ENCODE measurements at places on chromosomes 12 and 14.

GRCh38 chr14:81582420-81582819 lies 48.8 kb upstream of the SEL1L start:
- no peak for DNase-seq

DNA sequence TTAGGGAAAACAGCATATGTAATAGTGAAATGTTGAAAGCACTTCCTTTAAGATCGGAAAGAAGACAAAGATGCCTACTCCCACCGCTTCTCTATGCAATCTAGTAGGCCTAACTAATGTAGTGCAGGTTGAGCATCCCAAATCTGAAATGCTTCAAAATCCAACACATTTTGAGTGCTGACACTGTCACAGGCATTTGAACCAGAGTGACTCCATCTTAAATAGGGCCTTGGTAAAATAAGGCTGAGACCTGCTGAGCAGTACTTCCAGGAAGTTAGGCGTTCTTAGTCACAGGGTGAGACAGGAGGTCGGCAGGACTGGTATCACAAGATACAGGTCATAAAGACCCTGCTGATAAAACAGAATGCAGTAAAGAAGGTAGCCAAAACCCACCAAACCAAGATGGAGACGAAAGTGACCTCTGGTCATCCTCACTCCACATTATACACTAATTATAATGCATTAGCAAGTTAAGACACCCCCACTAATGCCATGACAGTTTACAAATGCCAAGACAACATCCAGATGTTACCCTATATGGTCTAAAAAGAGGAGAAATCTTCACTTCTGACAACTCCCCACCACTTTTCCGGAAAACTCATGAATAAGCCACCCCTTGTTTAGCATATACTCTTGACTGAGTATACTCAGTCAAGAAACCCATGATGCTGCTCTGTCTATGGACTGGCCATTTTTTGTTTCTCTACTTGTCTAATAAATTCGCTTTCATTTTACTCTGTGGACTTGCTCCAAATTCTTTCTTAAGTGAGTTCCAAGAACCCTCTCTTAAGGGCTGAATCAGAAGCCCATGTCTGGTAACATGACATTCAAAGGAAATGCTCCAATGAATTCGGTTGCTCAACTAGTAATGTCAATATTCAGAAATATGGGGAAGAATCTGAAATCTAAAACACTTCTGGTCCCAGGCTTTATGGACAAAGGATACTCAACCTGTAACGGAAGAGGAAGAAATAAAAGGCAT lies 47.1 kb upstream of the MTERF2 start:
- no peak for DNase-seq

DNA sequence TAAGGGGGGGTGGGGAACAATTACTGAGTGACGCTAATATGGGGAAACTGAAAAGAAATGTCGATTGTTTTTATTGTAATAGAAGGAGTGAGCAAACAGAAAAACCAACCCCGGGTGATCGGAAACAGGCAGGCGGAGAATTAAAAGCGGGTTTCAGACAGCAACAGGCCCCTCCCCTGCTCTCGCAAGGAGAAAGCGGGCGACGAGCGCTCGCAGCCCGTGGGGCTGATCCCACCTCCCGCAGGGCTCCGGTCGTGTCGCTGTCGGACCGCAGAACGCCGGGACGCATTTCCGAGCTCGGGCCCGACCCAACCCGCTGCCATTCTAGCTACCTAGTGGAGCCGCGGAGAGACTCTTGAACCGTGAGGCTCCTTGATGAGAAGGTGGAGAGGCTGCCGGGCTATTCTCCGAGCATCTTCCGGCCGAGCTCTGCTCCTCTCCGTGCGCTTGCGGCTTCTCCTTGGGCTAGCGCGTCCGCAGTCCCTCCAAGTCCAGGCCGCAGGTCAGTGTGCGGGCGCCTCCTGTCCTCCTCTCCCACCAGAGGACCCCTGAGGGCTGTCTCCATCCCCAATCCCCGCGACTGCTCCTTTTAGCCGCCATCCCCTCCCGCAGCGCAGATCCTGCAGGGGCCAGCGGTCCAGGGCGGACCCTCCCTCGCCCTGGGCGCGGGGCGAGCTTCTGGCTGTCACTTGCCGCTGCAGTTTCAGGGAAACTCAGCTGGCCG lies 4.1 kb upstream of the PAX9 start:
- DNase-seq: no peak

- no peak for DNase-seq
Measured at GRCh38 chr14:33691907-33692306, 259.0 kb downstream of the EGLN3 start.

- DNase-seq: no peak
Measured at GRCh38 chr14:68293404-68293803, 473.8 kb downstream of the RAD51B start.

DNA sequence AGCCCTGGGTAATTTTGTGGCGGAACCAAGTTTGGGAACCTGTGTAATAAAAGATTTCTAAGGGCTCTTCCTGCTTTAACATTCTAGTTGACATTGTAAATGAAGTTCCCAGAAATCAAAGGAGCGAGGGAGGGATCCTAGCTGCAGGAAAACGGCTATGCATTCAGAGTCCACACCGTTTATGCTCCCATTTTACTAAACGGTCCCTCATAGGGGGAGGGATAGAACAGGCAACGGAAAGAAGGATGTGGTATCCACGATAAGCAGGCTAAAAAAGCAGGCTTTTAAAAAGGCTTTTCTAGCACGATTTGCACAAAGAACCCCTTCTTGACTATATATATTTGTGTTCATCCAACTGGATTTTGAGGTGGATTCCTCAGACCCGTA lies 559 bp downstream of the SYNJ2BP start:
- no peak for DNase-seq

GRCh38 chr12:57893431-57894353 lies 47.2 kb upstream of the CTDSP2 start:
- no peak for DNase-seq

DNA sequence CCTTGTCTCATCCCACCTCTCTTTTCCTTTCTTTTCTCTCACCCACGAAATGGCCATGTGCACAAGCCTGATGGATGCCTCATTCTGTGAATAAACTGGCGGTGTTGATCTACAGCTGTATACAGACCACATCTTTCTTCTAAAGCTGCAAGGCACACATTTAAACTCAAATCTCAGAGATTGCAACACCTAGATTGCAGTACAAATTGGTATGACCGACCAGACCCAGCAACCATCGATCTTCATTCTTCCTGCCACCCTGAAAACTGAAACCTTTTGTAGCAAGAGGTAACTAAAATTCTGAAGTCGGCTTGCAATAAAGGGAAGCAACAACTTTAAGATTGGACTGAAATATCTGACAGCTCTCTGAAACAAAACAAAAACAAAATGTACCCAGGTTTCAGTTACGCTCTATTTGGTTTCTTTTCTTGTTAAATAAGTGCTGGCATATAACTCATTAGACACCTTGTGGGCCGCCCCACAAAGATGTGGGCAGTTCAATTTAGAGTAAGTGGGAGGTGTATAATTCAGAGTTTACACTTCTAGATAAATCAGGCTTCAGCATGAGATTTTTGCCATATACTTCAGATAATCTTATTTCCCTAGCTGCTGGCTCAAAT lies 390.0 kb upstream of the NOVA1 start:
- no peak for DNase-seq

- DNase-seq: no peak
Measured at GRCh38 chr12:86669010-86669409, 412.8 kb upstream of the MGAT4C start.

- no peak for DNase-seq
Measured at GRCh38 chr12:76618031-76618430, 58.5 kb upstream of the OSBPL8 start.
